ENCODE measurements at places on chromosomes 16 and 17.
A peak's percentile ranks its signal among the peaks of the same experiment; 100 is the strongest.

GRCh38 chr17:71338396-71338795 is 782.4 kb upstream of the SOX9 start:
- DNase-seq, result no peak

GRCh38 chr17:13008461-13008860 is 9.4 kb downstream of the ELAC2 start:
- peak; percentile 62 for DNase-seq

DNA sequence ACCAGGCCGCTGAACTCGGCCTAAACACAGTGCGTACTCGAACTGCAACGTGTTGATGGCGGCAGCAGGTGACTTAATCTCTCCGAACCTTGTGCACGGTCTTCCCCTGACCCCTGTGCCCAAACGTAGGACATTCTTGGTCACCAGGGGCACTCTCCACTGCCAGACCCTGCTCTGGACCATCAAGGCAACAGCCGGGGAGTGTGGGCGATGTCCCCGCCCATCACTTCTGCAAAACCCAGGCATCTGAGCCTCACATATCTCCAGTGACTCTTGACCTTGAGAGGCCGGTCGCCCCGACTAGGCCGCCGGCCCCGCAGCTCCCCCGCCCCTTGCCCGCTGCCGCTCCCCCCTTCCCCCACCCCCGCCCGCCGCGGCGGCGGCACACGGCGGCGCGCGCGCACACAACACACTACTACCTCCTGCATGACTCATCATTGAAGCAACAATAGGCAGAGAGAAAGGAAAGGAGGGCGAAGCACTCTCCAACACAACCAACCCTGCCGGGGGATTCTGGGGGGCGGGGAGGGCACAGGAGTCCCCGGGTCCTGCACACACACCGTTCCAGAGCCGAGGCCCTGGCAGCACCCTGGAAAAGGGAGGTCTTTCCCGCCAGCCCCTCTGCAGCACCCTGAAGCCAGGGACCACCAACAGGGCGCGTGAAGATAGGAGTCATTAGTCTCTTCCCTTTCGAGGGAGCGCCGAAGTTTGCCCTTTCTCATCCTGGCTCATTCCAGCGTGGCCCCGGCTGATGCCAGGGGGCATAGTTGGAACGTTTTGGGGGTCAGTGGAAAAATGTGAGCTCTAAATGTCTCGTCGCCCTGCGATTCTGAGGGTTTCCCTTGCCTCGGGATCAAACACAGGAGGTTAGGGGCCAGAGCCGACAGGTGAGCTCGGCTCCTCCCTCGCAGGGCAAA is 1.9 kb downstream of the MNT start:
- DNase-seq, result peak; percentile 58

GRCh38 chr17:83135692-83136091 is 56.3 kb downstream of the METRNL start:
- no peak for DNase-seq

DNA sequence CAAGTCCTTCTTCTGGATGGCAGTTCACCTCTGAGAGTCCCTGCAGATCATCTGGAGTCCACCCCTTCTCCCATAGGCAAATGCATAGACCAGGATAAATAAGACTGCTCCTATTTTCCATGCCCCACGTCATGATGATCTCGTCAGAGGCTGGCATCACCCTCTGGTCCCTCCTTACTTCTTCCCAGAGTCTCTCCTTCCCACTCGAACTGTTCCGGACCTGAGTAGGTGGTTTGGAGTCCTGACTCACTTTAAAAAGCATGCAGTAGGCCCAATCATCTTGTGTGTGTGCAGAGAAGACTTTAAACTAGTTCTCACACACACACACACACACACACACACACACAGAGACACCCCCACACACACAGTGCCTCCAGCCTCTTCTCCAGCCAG is 72.0 kb downstream of the SOX9 start:
- DNase-seq, result no peak

- DNase-seq, result no peak
Measured at GRCh38 chr17:57511475-57512123, 233.5 kb downstream of the CCDC182 start.

GRCh38 chr16:88939245-88939971 is 37.6 kb downstream of the CBFA2T3 start:
- peak; percentile 49 for DNase-seq

DNA sequence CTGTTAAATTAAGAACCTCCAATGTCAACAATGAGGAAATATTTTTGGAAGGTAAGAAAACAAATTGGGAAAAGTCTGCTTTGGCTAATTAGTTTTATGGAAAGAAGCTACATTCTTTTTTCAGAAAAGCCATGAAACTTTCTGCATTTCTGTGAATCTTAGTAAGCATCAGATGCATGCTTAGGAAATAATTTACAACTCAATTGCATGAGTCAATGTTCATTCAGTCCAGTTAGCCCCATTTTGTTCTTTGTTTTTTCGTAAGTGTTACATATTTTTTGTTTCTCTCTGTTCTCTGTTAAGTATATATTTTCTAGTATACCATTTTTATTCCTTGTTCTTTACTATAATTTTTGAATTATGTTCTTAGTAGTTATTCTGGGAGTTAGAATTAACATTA is 195.2 kb upstream of the KIF2B start:
- DNase-seq, result no peak
